ENCODE measurements at places on chromosomes 5 and 9.
A peak's percentile ranks its signal among the peaks of the same experiment; 100 is the strongest.

- DNase-seq, result no peak
Observed at GRCh38 chr5:64789457-64789856, 20.7 kb downstream of the CWC27 start.

GRCh38 chr5:133519191-133519590 lies 93.2 kb downstream of the FSTL4 start:
- DNase-seq, result no peak

DNA sequence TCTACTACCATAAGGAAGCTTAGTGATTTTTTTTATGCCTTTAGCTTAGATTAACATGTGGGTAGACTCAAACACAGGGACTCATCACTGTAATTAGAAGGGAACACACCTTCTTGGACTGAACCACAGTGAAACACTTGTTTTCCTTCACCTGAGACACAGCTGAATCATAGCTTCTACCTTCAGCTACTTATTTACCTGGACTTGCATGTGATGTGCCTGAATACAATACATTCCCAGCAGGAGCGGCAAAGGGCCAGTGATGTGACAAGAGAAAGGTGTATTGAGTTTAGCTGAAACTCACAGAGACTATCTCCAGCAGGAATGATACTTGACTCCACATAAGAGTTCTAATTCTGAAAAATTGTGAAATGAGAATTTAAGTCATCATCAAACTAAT lies 37.8 kb downstream of the GRAMD2B start:
- DNase-seq, result no peak

DNA sequence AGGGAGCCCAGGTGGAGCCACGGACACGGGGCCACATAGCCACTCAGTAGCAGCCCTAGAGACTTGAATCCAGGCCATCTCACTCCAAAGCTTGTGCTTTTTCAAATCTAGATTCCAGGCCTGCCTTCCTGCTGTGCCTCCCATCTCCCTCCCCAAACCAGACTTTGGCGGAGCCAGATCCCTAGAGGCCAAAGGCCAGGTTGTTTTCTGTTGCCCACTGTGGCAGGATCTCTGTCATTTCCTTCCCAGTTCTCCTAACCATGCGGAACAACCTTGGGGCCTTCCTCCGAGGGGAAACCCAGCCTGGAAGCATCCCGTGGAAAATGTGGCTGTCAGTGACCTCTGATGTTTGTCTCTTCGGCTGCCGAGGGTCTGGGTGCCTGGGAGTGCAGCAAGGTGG lies 16.4 kb upstream of the RPS14 start:
- peak; percentile 77 for DNase-seq

- DNase-seq, result no peak
Observed at GRCh38 chr5:63094730-63095129, 516.1 kb downstream of the LRRC70 start.

DNA sequence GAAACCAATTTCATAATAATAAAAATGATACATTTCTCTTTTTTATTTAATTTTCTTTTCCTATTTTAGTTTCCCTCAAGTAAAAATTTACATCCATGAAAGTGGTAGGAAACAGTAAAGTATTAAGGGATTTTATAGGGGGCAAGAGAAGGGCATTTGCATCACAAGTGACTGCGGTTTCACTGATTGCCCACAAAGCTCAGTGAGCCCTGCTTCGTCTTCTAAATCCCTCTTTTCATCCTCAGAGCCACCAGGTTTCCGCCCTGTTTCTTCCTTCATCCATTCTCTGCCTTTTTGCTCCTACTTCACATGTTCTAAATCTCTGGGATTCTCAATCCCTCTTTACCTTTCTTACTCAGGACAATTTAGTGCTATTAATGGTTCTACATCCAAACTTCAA lies 491.4 kb downstream of the LRRC70 start:
- no peak for DNase-seq
